ENCODE measurements at places on chromosomes 2 and 18. TPM values are rescaled to one million over a fixed set of nuclear protein-coding genes. Genes with fewer than 3 reads are reported as not detected.

GRCh38 chr2:166091439-166091838 is 36.4 kb downstream of the SCN1A start:
- no peaks in the 10 kb centered on the region for H3K36me3 ChIP-seq
- DNase-seq: no peak
- H3K4me3 ChIP-seq: no peak overlapping the region
- H3K27me3 ChIP-seq: peaks cover 17% of the 10 kb centered on the region

GRCh38 chr2:239288951-239289511 is 111.8 kb downstream of the HDAC4 start:
- peaks cover 53% of the 10 kb centered on the region for H3K4me1 ChIP-seq
- DNase-seq: no peak
- H3K27ac ChIP-seq: peak overlapping the region; percentile 98
- H3K27me3 ChIP-seq: no peaks in the 10 kb centered on the region

The KCNIP3 gene
- not detected for total RNA-seq

The ACMSD gene
- not detected for total RNA-seq

The IL1R2 gene
- 1.1 TPM for total RNA-seq

The ZDBF2 gene
- 23.2 TPM for total RNA-seq

The XRCC5 gene
- total RNA-seq: 151 TPM

GRCh38 chr18:3982541-3982940 is 472.6 kb downstream of the DLGAP1 start:
- no peak overlapping the region for H3K4me3 ChIP-seq
- no peaks in the 10 kb centered on the region for H3K36me3 ChIP-seq
- no peaks in the 10 kb centered on the region for H3K27me3 ChIP-seq
- H3K4me1 ChIP-seq: peaks cover 7% of the 10 kb centered on the region
- DNase-seq: no peak

DNA sequence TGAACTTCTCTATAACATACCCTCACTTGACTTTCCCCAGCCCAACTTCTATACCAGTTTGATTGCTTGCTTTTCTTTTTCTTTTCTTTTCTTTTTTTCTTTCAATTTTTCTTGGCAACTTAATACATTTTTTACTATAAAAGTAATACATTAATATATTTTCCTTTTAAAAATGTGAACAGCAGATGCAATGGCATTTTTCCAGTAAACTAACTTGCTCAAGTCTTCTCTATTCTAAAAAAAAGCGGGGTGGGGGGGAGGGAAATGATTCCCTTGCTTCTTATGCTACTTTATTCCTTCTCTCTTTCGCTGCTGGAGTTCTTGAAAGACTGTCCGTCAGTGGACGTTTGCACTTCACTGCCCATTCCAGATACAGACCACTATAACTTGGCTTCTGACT is 70.5 kb downstream of the RBMS1 start:
- no peak overlapping the region for H3K4me3 ChIP-seq
- DNase-seq: no peak
- no peak overlapping the region for H3K27ac ChIP-seq
- no peaks in the 10 kb centered on the region for H3K27me3 ChIP-seq
- H3K4me1 ChIP-seq: peaks cover 48% of the 10 kb centered on the region

The C1GALT1C1L gene
- total RNA-seq: not detected

GRCh38 chr2:181250691-181251090 is 206.5 kb upstream of the ITGA4 start:
- no peaks in the 10 kb centered on the region for H3K27me3 ChIP-seq
- DNase-seq: no peak
- H3K36me3 ChIP-seq: no peaks in the 10 kb centered on the region
- peaks cover 7% of the 10 kb centered on the region for H3K4me1 ChIP-seq
- H3K4me3 ChIP-seq: no peak overlapping the region

DNA sequence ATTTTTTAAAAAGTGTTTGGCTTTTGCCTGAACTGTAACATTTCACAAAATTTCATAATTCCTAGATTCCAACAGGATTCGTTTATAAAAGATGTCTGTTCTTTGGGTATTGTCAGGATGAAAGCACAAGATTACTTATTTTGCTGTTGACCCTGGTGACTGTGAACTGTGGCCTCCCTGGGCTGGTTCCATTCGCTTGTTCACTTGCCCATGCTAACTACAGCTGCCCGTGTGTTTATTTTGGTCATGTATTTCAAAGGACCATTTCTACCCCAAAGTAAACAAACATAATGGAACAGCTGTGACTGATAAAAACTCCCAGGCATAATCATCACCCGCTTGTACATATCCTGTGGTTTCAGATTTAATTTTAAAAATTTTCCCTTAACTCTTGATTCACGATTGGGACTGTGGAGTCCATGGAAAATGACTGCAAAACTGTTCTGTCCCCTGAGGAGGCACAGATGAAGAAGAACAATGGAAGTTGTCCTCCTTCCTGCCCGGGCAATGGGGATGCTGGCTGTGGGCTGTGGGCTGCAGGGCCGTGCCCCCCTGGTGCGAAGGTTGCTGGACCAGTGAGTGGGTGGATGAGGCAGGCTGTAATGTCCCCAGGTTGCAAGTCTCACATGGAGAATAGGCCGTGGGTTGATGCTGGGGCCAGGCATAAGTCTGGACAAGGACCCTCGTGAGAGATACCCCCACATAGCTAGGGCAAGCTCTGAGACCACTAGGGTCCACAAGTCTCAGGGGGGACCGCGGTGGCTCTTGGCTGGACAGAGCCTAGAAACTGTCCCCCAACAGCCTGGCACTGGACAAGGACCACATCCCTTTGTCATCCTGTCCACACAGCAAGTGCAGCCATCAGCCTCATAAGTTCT is 28.9 kb upstream of the HDAC4 start:
- no peak overlapping the region for H3K4me3 ChIP-seq
- H3K4me1 ChIP-seq: no peaks in the 10 kb centered on the region
- H3K36me3 ChIP-seq: no peaks in the 10 kb centered on the region
- no peak for DNase-seq
- H3K27ac ChIP-seq: no peak overlapping the region

DNA sequence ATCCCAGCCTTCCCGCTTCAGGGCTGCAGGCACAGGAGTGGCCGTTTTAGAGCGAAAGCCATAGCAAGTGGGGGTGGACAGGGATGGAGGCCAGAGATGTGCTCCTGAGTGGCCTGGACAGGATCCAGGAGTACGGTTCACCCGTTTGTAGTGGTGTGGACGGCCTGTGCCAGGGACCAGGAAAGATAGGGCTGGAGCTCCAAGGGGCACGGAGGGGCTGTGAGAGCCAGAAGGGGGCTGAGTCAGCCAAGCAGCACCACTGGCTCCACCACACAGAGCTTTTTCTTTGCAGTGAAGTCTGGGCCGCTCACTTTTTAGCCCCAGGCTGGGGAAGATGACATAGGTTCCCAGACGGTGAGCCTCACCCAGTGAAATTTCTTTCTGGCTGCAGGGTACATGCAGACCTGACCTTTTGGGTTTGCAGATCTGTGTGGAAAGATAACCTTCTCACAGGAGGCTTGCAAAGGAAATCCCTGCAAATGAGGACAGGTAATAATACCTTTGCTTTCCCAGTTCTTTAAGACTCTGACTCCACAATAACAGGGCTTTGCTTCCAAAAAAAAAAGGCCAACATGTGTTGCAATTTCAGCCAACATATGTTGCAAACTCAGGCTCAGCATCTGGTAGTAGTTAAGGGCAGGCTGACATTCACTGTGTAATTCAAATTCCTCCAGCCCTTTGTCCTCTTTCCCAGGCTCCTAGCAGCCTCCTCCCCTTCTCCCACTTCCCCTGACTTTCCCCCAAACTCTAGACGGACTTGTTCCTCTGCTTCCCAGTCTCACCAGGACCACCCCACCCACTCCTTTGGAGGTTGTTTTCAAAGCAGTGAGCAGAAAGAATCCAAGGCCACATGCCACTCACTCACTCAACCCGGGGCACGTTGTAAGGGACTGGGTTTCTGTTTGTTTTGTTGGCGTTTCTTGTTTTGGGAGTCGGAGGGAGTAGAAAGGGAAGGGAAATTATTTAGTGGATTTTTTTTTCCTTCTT is 20.3 kb upstream of the LAPTM4A start:
- H3K4me1 ChIP-seq: no peaks in the 10 kb centered on the region
- H3K27me3 ChIP-seq: peaks cover 19% of the 10 kb centered on the region
- peaks cover 4% of the 10 kb centered on the region for H3K36me3 ChIP-seq
- H3K27ac ChIP-seq: no peak overlapping the region

GRCh38 chr18:34604591-34604990 is 105.5 kb upstream of the DTNA start:
- no peak for DNase-seq
- H3K27ac ChIP-seq: no peak overlapping the region
- no peak overlapping the region for H3K4me3 ChIP-seq
- no peaks in the 10 kb centered on the region for H3K27me3 ChIP-seq
- no peaks in the 10 kb centered on the region for H3K4me1 ChIP-seq

DNA sequence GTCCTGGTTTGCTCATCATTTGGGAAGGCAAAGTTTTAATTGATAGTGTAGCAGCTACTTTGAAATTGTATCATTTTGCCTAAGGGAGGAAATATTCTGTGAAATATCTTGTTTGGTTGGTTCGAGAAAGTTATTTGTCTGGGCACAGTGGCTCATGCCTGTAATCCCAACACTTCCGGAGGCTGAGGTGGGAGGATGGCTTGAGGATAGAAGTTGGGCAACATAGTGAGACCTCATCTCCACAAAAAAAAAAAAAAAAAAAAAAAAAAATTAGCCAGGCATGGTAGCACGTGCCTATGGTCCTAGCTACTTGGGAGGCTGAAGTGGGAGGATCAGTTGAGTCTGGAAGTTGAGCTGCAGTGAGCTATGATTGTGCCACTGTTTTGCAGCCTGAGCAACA is 3.1 kb upstream of the ADGRF3 start:
- peaks cover 34% of the 10 kb centered on the region for H3K4me1 ChIP-seq
- no peak for DNase-seq

The SCN3A gene
- total RNA-seq: not detected

The ALPG gene
- not detected for total RNA-seq

DNA sequence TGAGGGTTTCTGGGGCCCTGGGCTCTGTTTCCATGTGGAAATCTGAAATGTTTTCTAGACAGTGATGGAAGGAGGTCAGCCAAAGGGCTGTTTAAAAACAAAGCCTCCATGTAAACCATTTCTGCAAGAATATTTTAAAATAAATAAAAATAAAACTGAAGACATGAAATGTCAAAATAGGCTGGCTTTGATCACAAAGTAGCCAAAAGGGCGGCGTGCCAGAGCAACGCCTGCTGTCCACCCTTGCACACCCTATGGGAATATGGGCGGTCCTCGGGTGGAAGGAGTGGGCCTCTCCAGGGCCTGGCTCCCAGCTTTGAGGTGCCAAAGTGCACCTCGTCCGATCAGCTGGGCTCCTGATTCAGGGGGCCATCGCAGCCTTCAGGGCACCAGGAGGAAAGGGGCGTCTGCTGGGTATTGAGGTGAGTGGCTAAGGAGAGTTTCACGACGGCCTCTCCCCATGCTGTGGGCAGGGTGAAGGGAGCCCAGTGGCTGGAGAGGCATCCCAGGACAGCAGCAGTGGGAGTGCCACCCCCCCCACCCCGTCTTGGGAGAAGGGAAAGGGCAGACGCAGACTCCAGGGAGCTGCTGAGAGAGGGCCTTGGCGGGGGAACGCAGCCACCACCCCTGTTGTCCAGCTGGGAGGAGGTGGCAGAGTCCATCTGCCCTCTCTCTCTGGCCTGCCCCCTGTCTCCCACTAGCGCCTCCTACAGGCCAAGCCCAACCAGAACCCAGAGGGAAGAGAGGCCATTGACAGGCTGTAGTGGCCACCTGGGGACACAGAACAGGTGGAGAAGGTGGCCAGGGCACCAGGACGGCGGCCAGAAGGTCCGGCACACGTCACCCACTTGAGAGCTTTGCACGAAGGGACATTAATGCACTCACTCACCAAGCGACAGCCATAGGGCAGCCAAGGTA is 5.7 kb upstream of the ERFE start:
- peaks cover 4% of the 10 kb centered on the region for H3K27me3 ChIP-seq
- H3K36me3 ChIP-seq: no peaks in the 10 kb centered on the region
- no peak for DNase-seq
- H3K4me3 ChIP-seq: no peak overlapping the region
- no peak overlapping the region for H3K27ac ChIP-seq

The ARHGAP15 gene
- 277 TPM for total RNA-seq

GRCh38 chr18:56258178-56258577 is 380.2 kb downstream of the TXNL1 start:
- H3K27me3 ChIP-seq: no peaks in the 10 kb centered on the region
- no peak overlapping the region for H3K4me3 ChIP-seq
- DNase-seq: no peak
- no peaks in the 10 kb centered on the region for H3K36me3 ChIP-seq

DNA sequence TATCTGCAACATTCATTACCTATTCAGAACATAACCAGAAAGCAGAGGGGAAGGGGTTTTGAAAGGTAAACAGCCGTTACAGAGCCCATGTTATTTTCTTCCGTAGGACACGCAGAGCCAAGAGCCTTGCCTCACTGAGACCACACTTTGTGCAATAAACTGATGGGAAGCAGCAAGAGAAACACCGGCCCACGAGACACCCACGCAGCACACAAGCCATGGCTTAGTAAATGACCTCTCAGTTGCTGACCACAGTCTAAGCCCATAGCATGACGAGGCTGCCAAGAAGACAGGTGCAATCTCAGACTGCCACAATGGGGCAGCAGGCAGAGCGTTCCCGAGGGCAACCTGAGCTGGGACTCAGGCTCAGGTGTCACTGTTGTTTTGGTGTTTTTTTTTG is 59.6 kb downstream of the CABYR start:
- H3K4me3 ChIP-seq: no peak overlapping the region
- no peaks in the 10 kb centered on the region for H3K36me3 ChIP-seq
- DNase-seq: no peak
- peaks cover 4% of the 10 kb centered on the region for H3K27me3 ChIP-seq
- H3K27ac ChIP-seq: no peak overlapping the region
- no peaks in the 10 kb centered on the region for H3K4me1 ChIP-seq

GRCh38 chr2:235051436-235052260 is 99.8 kb downstream of the SH3BP4 start:
- peaks cover 48% of the 10 kb centered on the region for H3K27me3 ChIP-seq
- peaks cover 3% of the 10 kb centered on the region for H3K4me1 ChIP-seq
- DNase-seq: no peak
- peaks cover 3% of the 10 kb centered on the region for H3K36me3 ChIP-seq
- no peak overlapping the region for H3K27ac ChIP-seq
- no peak overlapping the region for H3K4me3 ChIP-seq

GRCh38 chr2:102717308-102718018 is 44.4 kb upstream of the TMEM182 start:
- peaks cover 25% of the 10 kb centered on the region for H3K36me3 ChIP-seq
- H3K4me1 ChIP-seq: peaks cover 5% of the 10 kb centered on the region
- no peak overlapping the region for H3K27ac ChIP-seq
- H3K4me3 ChIP-seq: no peak overlapping the region

DNA sequence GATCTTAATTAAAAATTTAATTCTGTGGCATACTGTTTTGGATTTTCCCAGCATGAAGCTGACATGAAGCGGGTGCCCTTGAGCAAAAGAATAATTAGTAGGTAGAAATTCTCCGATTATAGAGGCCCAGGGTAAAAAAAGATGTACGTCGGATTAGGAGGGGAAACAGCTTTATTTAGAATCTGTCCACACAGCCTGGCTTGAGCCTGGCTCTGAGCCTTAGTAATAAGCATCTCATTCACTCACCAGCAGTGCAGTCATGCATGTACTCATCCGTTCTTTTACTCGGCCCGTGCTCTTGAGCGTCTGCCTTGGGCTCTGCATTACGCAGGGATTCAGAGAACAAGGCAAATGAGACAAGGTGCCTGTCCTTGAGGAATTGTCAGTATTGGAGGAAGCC is 219.3 kb downstream of the AGAP1 start:
- no peak overlapping the region for H3K4me3 ChIP-seq
- H3K36me3 ChIP-seq: no peaks in the 10 kb centered on the region
- no peak for DNase-seq
- peaks cover 15% of the 10 kb centered on the region for H3K27me3 ChIP-seq
- H3K4me1 ChIP-seq: peaks cover 14% of the 10 kb centered on the region

GRCh38 chr2:59277671-59278070 is 1036.5 kb upstream of the FANCL start:
- no peak overlapping the region for H3K27ac ChIP-seq
- no peaks in the 10 kb centered on the region for H3K36me3 ChIP-seq
- H3K4me1 ChIP-seq: no peaks in the 10 kb centered on the region
- DNase-seq: no peak
- H3K4me3 ChIP-seq: no peak overlapping the region

Measured in T-helper 17 cell (primary cell).